Left kidney (tissue), 8 donors: ENCODE measurements at places on chromosomes 2 and 18. TPM values are rescaled to one million over a fixed set of nuclear protein-coding genes. Genes with fewer than 3 reads are reported as not detected.

GRCh38 chr2:26330114-26330549 lies 15.8 kb upstream of the SELENOI start:
- DNase-seq: peak; percentile 79

DNA sequence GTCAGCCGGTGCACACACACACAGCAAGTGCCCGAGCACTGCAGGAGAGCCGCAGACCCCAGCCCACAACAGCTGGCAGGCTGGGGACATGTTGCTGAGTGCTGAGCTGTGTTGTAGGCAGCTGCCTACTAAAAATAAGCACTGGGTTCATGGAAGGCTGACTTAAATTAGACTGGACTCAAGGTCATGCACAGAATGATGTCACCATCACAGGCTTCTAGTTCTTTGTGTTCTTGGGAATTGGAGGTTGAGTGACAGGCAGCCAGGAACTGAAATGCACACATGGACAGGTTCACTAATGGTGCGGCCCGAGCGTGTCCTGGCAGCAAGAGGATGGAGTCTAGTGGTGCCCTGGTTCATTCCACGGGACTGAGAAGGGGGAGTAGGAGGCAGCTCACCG lies 71.3 kb downstream of the VWA3B start:
- no peak for DNase-seq

GRCh38 chr2:48383036-48383435 lies 146.9 kb upstream of the STON1 start:
- no peak for DNase-seq

- DNase-seq: no peak
These were observed 52.6 kb downstream of the CIB4 start for GRCh38 chr2:26588576-26588975.

The MRPS5 gene
- 85.6 TPM for polyA plus RNA-seq

The INO80C gene
- 31.2 TPM for polyA plus RNA-seq

DNA sequence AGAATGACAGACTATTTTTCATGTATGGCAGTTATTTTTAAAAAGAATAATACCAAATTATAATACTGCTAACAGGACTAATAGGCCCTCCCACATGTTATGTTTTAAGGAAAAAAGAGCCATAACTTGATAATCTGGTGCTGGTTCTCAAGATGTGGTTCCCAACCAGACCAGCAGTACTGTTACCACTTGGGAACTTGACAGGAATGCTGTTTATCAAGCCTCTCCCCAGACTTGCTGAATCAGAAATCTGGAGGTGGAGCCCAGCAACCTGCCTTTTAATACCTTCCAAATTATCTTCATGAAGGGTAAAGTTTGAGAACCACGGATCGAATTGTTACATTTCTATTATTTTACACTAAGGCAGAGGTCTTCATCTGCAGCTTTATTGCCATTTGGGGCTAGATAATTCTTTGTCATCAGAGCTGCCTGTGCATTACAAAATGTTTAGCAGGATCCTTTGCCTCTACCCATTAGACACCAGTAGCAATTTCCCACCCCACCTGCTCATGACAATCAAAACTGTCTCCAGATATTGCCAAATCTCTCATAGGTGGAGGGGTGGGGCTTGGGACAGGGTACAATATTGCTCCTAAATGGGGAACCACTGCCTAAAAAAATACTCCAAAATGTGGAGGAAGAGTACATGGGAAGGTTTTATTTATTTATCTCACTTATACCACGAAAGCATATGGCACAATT lies 629.6 kb downstream of the ARHGAP15 start:
- DNase-seq: no peak

GRCh38 chr2:74843433-74843832 lies 9.5 kb downstream of the HK2 start:
- DNase-seq: no peak
